ENCODE measurements at places on chromosomes 1 and 21. TPM values are rescaled to one million over a fixed set of nuclear protein-coding genes. Genes with fewer than 3 reads are reported as not detected.

DNA sequence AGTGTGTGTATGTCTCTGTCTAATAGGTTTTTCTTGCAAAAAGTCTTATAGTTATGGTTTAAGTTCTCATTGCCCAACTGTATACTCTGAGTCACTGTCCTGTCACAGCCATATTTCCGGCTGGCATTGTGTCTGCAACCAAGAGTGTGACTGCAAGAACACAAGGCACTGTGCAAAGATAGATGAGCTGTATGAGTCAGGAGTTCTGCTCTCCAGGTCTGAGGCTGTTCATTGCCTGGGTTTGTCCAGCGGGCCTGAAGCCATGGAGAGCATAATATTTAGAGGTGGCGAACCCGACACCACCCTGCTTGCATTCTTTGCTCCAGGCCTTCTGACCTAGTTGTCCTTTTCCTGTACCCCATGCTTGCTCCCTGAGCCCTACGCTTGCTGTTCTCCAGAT is 50.9 kb upstream of the CNIH3 start:
- no peak for DNase-seq

Gene HTR1D
- polyA plus RNA-seq: 0.33 TPM

Gene UMODL1
- polyA plus RNA-seq: not detected

Gene GUCA2B
- not detected for polyA plus RNA-seq

GRCh38 chr1:18319099-18319498 is 161.6 kb upstream of the KLHDC7A start:
- no peak for DNase-seq

All from right renal cortex interstitium (tissue), 3 donors.